ENCODE measurements at places on chromosomes 16 and 17.

DNA sequence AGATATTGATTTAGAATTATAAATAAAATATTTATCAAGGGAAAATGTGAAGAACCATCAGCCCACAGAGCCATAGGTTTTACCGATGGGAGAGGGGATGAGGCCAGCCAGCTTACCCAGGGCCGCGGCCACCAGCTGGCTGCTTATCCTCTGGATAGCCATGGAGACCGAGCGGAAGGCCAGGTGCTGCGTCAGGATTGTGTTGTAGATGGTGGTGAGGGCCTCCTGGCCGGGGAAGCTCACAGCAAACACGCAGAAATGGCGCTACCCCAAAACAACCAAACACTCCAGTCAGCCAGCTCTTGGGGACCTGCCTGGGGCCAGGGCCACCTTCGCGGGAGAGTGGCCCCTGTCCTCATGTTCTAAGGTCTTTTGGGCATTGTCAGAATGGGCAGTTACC lies 97.8 kb downstream of the DNAH17 start:
- no peak for DNase-seq

GRCh38 chr16:84787263-84787622 lies 32.5 kb upstream of the CRISPLD2 start:
- DNase-seq, result no peak

DNA sequence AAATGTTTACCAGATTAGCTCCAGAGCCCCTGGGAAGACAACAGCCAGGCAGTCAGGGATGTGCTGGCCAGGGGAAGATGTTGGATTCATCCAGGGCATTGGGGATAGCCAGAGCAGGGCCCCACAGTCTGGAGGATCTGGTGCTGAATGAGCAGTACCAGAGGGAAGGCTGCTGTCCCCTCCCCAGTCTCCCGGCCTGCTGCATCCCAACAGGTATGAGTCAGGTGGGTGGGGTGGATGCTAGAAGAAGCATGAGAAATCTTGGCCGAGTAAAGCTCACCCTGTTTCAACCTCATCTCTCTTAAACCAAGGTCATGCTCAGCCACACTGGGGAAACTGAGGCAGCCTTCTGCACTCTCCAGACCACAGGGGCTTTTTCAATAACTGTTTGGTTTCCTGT lies 71.9 kb upstream of the SEC14L1 start:
- DNase-seq, result no peak

- DNase-seq, result no peak
Measured at GRCh38 chr17:54956791-54957190, 11.7 kb downstream of the COX11 start.

- DNase-seq, result no peak
Measured at GRCh38 chr17:9647014-9647413, 1.7 kb downstream of the USP43 start.

- DNase-seq, result no peak
Measured at GRCh38 chr16:1941162-1942046, 1.6 kb downstream of the MSRB1 start.

DNA sequence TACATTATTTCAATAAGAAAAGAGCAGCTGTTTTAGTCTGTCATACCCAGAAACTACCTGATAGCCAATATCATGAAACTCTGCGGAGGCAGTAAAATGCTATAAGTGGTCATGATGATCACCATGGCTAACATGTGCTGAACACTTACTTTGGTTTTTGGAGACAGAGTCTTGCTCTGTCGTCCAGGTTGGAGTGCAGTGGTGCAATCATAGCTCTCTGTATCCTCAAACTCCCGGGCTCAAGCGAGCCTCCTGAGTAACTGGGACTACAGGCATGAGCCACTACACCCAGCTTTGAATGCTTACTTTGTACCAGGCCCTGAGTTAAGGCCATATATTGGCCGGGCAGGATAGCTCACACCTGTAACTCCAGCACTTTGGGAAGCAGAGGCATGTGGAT lies 101.2 kb upstream of the DHX40 start:
- no peak for DNase-seq

DNA sequence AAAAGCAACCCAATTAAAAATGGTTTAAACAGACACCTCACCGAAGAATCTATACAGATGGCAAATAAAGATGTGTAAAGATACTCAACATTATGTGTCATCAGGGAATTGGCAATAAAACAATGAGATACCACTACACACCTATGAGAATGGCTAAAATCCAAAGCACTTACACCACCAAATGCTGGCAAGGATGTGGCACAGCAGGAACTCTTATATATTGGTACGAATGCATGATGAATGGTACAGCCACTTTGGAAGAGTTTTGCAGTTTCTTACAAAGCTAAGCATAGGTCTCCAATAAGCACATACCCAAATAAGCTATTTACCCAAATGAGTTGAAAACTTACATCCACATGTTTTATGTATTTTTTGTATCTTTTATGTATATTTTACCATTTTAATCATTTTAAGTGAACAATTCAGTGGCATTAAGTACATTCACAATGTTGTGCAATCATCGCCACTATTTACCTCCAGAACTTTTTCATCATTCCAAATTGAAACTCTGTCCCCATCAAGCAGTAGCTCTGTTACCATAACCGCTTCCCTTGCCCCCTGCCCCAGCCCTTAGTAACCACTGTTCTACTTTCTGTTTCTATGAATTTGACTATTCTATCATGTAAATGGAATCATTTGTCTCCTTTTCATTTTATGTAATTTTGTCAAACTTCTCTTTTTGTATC lies 6.7 kb upstream of the ALDH3A2 start:
- no peak for DNase-seq

DNA sequence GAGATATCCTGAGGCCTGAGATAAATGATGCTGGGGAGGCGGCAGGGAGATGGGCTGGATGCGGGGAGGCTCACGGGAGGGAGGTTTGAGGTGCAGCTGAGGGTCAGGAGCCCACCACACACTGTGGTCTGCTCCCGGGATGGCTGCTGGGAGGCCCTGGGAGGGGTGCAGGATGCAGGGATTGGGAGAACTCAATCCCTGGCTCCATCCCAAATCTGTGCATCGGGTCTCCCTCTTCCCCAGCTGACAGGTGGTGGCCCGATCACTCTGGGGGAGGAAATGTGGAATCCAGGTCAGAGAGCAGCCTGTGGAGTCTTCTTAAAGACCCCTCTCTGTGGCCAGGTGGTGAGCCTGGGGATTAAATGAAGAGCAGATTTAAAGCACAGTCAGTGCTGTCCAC lies 12.0 kb downstream of the PHB1 start:
- no peak for DNase-seq

- DNase-seq, result peak; percentile 58
Measured at GRCh38 chr16:84672276-84673202, 24.2 kb downstream of the KLHL36 start.

GRCh38 chr16:69187446-69188235 lies 677 bp downstream of the SNTB2 start:
- no peak for DNase-seq

DNA sequence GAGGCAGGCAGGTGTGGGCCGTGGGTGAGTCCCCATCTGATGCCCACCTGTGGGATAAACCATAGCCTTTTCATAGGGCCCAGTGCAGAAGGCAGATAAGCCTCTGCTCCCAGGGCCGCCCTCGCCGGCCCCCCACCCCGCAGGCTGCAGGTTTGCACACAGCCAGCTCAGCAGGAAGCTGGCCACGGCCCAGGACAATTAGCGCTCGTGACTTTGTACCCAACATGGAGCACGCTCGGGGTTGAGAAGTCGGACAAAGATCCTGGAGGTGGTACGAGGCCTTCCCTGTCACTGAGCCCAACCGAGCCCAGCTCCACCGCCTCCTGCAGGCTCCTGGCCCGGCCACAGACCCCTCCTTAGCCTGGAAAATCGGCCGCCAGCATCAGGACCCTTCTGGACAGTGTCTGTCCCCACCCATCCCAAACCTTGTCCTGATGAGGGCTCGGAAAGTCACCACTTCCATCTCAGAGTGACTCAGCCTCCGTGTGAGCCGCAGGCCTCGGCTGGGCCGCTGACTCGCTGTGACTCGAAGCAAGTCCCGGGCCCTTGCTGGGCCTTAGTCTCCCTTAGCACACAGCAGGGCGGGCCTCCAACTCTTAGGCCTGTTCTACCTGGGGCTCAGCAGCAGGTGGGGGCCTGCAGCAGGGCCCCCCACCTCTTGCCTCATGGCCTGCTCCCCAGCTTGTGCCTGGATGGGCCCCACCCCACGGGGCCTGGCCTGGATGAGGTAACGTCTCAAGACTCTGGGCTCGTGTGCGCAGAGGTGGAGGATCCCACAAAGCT lies 22.7 kb downstream of the FAM83G start:
- DNase-seq, result no peak

GRCh38 chr17:83152745-83153611 lies 73.6 kb downstream of the METRNL start:
- no peak for DNase-seq

All from anterior cingulate cortex (tissue), 58 donors.